ENCODE measurements at places on chromosomes 5 and 9.

DNA sequence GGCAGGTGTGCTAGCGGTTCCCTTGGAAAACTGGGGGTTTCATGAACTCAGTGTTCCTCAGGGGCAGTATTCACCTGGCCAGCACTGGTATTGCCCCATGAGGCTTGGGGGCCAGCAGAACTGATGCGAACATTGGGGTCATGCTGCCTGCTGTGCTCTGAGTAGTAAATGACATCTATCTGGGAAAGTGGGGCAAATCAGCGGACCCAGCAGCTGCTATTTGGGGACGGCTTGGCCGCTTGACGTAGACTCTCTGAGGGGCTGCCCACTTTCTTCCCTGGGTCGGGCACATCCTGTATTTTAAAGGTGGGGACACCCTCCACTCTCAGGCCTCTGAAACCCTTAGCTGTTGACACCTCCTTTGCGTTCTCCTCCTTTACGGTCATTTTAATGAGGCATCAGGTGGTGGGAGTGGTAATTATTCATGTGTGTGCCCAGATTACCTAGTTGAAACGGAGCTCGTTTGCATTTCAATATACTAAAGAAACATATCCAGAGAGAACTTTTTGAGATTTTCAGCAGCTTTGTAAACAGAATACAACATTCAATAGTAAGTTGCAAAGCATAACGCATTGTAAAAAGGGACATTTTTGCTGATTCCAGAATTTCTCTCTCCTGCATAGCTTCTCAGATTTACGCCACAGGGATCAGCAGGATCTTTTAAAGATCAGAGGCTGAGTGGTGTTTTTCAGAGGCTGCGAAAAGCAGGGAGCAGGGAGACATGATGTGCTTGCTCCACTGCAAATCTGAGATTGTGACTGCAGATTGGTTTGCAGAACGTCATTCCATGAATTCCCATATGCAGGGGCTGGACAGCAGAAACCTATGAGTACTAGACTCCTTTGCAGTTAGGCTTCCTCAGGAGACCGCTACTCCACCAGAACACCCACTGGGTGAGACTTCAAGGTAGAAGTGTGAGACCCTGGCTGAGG, 56.8 kb upstream of the ZFR start:
- no peak for DNase-seq

DNA sequence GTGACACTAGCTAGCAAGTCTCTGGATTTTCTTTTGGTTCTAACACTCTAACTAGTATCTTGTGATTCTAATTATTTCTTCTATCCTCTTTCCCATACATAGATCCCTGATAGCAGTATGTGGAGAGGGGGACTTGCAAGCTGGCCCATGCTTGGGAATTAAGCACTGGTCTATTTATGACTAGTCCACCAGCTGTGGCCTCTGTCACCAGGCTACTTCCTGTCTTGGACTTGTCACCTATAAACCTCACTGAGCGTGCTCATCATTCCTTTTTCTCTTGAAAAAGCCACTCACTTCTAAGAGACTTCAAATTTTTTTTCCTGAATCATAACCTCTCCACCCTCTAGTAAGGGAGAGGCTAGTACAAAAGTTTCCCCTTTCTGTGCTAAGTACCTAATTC, 32.3 kb upstream of the MAMDC2 start:
- no peak for DNase-seq

DNA sequence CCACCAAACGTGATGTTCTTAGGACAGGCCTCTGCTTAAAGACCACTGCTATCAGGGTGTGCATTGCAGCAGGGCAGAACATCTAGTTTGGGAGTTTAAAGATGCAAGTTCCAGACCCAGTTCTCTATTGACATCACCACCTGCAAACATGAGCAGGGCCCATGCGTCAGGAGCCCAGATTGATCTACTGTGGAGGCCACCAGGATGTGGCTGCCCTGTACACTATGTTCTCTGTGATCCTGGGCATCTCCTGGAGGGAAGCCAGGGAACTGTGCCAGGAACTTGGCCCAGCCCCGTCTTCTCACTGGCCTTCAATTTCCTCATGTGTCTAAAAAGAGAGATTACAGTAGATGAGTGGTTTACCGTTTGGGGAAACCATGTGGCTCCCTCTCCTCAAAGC, 87.1 kb downstream of the PDE6A start:
- no peak for DNase-seq

GRCh38 chr5:143054480-143054941, 284.3 kb downstream of the ARHGAP26 start:
- DNase-seq, result no peak

DNA sequence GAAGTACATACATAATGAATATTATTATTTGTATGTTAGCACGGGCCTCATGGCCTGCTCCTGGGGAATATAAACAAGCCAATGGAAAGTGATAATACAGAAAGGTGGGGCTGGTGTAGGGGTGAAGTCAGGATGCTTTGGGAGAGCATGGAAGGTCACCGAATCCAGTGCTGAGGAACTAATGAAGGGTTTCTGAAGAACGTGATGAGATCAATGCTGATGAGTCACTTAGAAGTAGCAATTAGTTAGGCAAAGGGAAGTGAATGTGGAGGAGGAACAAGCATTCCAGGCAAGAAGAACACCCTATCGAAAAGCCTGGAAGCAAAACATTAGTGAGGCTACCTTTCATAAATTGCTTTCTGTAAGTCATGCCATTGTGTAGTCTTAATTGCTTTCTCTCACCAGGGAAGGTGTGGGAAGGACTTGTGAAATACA, 2.1 kb downstream of the ANXA1 start:
- DNase-seq, result no peak
